IMR-90 (cell line): ENCODE measurements at places on chromosomes 12 and 14. TPM values are rescaled to one million over a fixed set of nuclear protein-coding genes. Genes with fewer than 3 reads are reported as not detected.

AQP5 gene
- not detected in 2 replicates for total RNA-seq

KRT8 gene
- 10.9 and 14.2 TPM in 2 replicates for total RNA-seq

GLI1 gene
- total RNA-seq: 1.3 and 1.4 TPM in 2 replicates

DNA sequence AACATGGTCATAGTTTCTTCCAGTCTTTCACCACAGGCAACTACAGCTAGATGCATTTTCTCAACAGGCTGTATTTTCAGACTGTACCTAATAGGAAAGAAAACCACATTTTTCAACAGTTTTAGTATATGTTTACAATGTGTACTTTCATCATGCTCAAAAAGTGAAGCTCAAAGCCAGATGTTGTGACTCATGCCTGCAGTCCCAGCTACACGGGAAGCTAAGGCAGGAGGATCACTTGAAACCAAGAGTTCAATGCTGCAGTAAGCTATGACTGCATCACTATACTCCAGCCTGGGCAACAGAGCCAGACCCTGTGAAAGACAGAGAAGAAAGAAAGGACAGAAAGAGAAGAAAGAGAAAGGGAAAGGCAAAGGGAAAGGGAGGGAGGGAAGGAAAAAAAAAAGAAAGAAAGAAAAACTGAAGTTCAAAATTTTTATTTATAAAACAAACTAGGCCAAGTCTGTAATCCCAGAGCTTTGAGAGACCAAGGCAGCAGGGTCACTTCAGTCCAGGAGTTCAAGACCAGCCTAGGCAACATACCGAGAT, 25.5 kb downstream of the GXYLT1 start:
- DNase-seq: peak; percentile 97

DNA sequence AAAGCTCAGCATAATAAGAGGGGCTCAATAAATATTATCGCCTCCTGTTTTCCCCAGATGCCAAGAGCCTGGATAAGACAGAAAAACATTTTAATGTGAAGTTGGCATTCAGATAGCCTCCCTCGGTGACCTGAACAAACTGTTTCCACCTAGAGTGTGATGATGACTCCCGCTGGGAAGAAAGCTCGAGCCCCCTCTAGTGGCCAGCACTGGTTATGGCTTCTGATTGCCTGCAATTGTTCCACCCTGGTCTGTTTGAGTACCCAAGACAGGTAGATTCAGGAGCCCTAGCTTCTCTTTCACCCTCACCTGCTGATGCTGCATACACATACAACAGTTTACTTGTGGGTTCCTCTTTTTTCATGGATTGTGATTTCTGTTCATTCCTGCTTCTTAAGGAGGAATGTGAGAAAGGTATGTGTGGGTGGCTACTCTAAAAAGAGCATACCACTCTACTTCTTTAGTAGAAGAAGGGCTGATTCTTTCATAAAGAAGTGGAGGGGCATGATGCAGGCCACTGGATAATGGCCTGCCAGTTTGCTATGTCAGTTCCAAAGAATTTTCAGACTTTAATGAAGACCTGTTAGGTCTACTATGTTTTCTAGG, 6.4 kb downstream of the ERG28 start:
- DNase-seq: peak; percentile 53

- DNase-seq: no peak
These were observed 25.9 kb downstream of the SYNDIG1L start for GRCh38 chr14:74400031-74400685.

GRCh38 chr12:32205731-32206130, 99.1 kb downstream of the BICD1 start:
- no peak for DNase-seq

HOXC12 gene
- total RNA-seq: not detected in 2 replicates

- no peak for DNase-seq
These were observed 18.5 kb upstream of the ALDH2 start for GRCh38 chr12:111748151-111748672.

DNA sequence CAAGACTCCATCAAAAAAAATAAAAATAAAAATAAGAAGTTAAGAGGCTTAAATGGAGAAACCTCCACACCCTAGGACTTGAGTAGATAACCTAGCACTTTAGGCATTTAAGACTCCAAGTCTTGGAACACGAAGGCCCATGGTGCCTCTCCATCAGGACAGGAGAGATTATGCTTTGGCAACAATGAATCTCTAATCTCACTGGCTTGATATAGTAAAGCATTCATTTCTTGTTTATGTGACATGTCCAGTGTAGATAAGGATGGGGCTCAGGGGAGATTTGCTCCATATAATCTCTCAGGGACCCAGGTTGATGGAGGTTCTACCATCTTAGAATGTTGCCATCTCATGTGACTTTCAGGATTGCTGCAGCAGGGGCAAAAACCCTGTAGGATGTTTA, 117.7 kb upstream of the FUT8 start:
- no peak for DNase-seq

SPATA7 gene
- 10.0 and 12.8 TPM in 2 replicates for total RNA-seq

B4GALNT3 gene
- not detected in 2 replicates for total RNA-seq

DNA sequence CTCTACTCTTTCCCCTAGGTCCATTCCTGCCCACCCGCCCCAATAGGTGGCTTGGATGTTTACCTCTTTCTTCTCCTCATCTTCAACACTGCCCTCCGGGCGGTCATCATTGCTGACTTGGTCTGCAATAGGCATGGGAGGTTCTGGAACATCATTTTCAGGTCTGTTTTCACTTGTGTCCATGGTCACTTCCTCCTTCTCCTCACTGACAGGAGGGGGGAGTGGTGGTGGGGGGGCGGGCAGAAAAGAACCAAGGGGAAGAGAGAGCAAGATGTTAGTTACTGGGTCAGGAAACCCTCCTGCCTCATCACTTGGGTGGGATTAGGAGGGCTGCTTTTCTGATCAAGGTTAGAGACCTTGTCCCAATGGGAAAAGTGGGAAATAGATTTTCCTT, 12.1 kb upstream of the CDH24 start:
- DNase-seq: no peak

DNA sequence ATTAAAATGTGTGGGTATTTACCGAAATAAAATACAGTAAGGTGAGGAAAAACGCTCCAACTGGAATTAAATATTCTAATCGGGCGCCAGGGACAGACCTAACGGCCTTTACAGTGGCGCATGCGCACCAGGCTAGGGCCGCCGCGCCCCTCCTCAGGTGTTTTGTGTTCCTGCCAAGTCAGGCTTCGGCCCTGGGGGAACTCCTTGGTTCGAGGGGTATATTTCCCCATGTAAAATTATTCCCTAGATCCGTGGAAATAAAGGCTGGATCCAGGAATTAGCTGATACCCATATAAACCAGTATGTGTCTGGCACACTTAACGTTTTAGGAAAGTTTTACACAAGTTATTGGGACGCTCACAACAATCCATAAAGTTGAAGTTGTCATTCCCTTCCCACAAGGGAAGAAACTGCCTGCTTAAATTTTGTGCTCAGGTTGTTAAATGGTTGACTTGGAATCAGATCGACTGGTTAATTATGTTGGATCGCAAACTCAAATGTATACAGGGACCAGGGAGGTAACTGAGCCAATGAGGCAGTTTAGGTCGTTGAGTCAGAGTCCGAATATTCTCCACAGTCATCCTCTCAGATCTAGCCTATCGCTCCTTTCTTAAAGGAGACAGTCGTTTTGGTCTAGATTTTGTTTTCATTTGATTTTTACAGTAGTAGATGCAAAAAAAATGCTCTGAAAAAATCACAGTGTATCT, 621 bp upstream of the ANAPC7 start:
- DNase-seq: peak; percentile 40

DNA sequence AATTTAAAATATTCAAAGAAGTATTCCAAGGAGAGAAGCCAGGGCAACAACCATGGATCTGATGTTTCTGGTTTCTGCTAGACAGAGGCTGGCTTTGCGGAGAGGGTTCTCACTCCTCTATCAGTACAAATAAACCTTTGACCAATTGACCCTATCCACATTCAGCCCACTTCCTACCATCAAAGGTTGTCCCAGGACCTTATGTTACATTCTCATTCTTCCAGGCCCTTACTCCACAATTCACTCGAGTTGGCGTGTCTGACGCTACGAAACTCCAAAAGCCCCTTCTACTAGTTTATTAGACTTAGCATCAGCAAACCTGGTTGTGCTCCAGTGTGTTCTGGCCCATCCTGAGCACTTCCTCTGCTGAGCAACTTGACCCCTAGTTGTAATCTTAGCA, 24.8 kb upstream of the RNASE12 start:
- no peak for DNase-seq

GRCh38 chr12:104959335-104959841, 1.3 kb upstream of the SLC41A2 start:
- peak; percentile 51 for DNase-seq
